ENCODE measurements at places on chromosomes 2 and 18. TPM values are rescaled to one million over a fixed set of nuclear protein-coding genes. Genes with fewer than 3 reads are reported as not detected.
A peak's percentile ranks its signal among the peaks of the same experiment; 100 is the strongest.

The SETBP1 gene
- total RNA-seq = 3.5 TPM

The EFR3B gene
- 4.6 TPM for total RNA-seq

The FBXO48 gene
- 0.52 TPM for total RNA-seq

The AOX1 gene
- total RNA-seq = 54.9 TPM

The GBX2 gene
- total RNA-seq = 30.5 TPM

The PARD3B gene
- total RNA-seq = 3.9 TPM

The COL3A1 gene
- 0.36 TPM for total RNA-seq

The NT5DC4 gene
- total RNA-seq = not detected

The SKOR2 gene
- total RNA-seq = not detected

DNA sequence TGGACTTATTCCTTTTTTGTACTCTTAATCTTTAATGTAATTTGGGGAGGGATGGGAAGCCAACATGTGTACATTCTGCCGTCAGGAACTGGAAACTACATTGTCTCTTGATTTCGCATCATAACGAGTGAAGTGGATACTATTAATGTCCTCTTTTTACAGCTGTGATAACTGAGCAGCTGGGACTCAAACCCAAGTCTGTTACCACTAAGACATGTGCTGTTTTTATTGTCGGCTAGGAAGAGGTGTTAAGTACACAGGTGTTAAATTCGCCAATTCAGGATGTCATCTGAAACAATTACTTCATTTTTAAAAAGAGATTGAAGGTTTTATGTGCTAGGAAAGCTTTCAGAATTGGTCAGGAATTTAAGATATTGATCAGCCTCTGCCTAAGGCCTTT lies 6.9 kb downstream of the GMCL1 start:
- no peaks in the 10 kb centered on the region for H3K36me3 ChIP-seq
- H3K27ac ChIP-seq = no peak overlapping the region
- H3K4me1 ChIP-seq = peaks cover 19% of the 10 kb centered on the region
- no peak for DNase-seq

GRCh38 chr2:40507432-40507831 lies 55.5 kb upstream of the SLC8A1 start:
- H3K36me3 ChIP-seq = no peaks in the 10 kb centered on the region
- H3K27me3 ChIP-seq = no peaks in the 10 kb centered on the region
- DNase-seq = no peak
- H3K4me1 ChIP-seq = peaks cover 12% of the 10 kb centered on the region
- H3K4me3 ChIP-seq = no peak overlapping the region

DNA sequence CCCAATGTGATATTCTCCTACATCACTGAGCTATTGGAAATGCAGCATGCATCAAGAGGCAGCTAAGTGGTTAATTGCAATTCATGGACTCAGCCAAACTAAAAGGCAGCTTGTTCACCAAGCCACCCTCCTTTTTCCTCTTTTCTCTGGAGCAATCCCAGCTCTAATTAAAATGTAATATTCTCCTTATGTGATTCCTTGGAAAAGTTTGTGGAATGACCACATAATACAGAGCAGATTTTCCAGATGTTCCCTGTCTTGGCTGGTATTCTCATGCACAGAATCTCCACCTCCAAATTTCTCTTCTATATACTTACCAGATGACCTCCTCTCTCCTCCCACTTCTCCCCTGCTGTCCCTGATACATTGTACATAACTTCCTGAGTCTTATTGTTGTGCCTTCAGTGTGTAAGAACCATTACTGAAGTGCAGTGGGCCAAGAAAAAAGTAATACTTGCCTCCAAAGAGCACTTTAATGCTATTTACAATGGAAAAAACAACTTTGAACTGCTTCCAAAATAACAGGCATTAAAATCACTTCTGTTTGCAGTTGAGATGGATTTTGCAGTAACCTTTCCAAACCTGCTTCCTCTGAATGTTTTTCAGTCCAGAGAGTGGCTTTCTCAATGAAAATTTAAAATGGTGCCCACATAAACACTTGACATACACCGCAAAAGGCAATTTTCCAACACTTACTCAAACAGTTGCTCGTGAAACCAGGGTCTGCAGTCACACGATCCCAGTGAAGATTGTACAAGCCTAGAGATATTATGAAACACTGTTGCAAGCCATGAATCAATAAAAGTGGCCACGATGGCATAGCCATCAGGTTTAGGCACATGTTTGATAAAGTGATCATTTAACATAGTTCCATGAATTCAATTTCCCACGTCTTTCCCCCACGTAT lies 258.0 kb downstream of the MTX2 start:
- no peak for DNase-seq
- H3K4me1 ChIP-seq = no peaks in the 10 kb centered on the region
- no peaks in the 10 kb centered on the region for H3K27me3 ChIP-seq
- no peaks in the 10 kb centered on the region for H3K36me3 ChIP-seq
- no peak overlapping the region for H3K27ac ChIP-seq

GRCh38 chr2:126715111-126715510 lies 59.2 kb downstream of the GYPC start:
- H3K4me1 ChIP-seq = no peaks in the 10 kb centered on the region
- no peaks in the 10 kb centered on the region for H3K36me3 ChIP-seq
- no peak overlapping the region for H3K27ac ChIP-seq
- no peak for DNase-seq
- no peak overlapping the region for H3K4me3 ChIP-seq
- H3K27me3 ChIP-seq = peaks cover 13% of the 10 kb centered on the region

- H3K4me3 ChIP-seq = no peak overlapping the region
- no peaks in the 10 kb centered on the region for H3K4me1 ChIP-seq
- H3K27ac ChIP-seq = no peak overlapping the region
- H3K27me3 ChIP-seq = no peaks in the 10 kb centered on the region
- no peaks in the 10 kb centered on the region for H3K36me3 ChIP-seq
Measured at GRCh38 chr18:1094409-1094808, 189.7 kb downstream of the ADCYAP1 start.

GRCh38 chr2:21037671-21038108 lies 6.2 kb downstream of the APOB start:
- H3K27ac ChIP-seq = no peak overlapping the region
- no peak for DNase-seq
- no peaks in the 10 kb centered on the region for H3K4me1 ChIP-seq
- peaks cover 31% of the 10 kb centered on the region for H3K27me3 ChIP-seq
- H3K4me3 ChIP-seq = no peak overlapping the region

DNA sequence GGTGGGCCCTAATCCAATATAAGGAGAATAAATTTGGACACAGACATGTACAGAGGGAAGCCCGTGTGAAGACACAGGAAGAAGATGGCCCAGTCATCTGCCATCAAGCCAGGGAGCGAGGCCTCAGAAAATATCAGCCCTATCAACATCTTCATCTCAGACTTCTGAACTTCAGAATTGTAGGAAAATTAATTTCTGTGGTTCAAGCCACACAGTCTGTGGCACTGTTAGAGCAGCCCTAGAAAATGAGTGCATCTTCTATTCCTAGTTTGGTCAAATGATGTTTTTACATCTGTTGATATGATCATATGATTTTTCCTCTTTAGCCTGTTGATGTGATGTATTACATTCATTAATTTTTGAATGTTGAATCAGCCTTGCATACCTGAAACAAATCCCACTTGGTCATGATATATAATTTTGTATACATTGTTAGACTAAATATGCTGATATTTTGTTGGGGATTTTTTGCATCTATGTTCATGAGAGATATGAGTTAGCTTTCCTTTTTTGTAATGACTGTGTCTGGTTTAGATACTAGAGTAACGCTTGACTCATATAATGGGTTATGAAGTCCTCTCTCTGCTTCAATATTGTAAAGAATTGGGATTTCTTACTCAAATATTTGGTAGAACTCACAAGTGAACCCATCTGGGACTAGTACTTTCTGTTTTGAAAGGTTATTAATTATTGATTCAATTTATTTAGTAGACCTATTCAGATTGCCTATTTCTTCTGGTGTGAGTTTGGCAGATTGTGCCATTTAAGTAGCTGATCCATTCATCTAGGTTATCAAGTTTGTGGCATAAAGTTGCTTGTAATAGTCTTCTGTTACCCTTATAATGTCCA lies 451.4 kb downstream of the EIPR1 start:
- no peaks in the 10 kb centered on the region for H3K36me3 ChIP-seq
- peaks cover 6% of the 10 kb centered on the region for H3K27me3 ChIP-seq
- H3K27ac ChIP-seq = no peak overlapping the region
- no peak for DNase-seq
- H3K4me1 ChIP-seq = no peaks in the 10 kb centered on the region
- H3K4me3 ChIP-seq = no peak overlapping the region

- H3K36me3 ChIP-seq = no peaks in the 10 kb centered on the region
- peak overlapping the region; percentile 74 for H3K27ac ChIP-seq
- H3K4me1 ChIP-seq = peaks cover 15% of the 10 kb centered on the region
Measured at GRCh38 chr2:219987830-219988229, 360.4 kb downstream of the SLC4A3 start.

- H3K27me3 ChIP-seq = peaks cover 75% of the 10 kb centered on the region
- H3K4me3 ChIP-seq = no peak overlapping the region
- H3K4me1 ChIP-seq = no peaks in the 10 kb centered on the region
- no peaks in the 10 kb centered on the region for H3K36me3 ChIP-seq
Measured at GRCh38 chr2:119086327-119086726, 72.2 kb downstream of the C1QL2 start.

GRCh38 chr18:21100146-21100545 lies 11.5 kb downstream of the ROCK1 start:
- H3K27me3 ChIP-seq = no peaks in the 10 kb centered on the region
- no peak overlapping the region for H3K4me3 ChIP-seq
- no peak overlapping the region for H3K27ac ChIP-seq
- H3K36me3 ChIP-seq = no peaks in the 10 kb centered on the region
- no peaks in the 10 kb centered on the region for H3K4me1 ChIP-seq

- no peak for DNase-seq
- no peaks in the 10 kb centered on the region for H3K27me3 ChIP-seq
- no peaks in the 10 kb centered on the region for H3K36me3 ChIP-seq
- H3K4me1 ChIP-seq = no peaks in the 10 kb centered on the region
- H3K4me3 ChIP-seq = no peak overlapping the region
- H3K27ac ChIP-seq = no peak overlapping the region
Measured at GRCh38 chr2:216903470-216903869, 43.6 kb upstream of the TNP1 start.

All from PC-3 (cell line).